Left cardiac atrium (tissue), 4 donors: ENCODE measurements at places on chromosomes 16 and 17. TPM values are rescaled to one million over a fixed set of nuclear protein-coding genes. Genes with fewer than 3 reads are reported as not detected.

- DNase-seq = no peak
Observed at GRCh38 chr16:85659336-85659735, 29.4 kb downstream of the GINS2 start.

DNA sequence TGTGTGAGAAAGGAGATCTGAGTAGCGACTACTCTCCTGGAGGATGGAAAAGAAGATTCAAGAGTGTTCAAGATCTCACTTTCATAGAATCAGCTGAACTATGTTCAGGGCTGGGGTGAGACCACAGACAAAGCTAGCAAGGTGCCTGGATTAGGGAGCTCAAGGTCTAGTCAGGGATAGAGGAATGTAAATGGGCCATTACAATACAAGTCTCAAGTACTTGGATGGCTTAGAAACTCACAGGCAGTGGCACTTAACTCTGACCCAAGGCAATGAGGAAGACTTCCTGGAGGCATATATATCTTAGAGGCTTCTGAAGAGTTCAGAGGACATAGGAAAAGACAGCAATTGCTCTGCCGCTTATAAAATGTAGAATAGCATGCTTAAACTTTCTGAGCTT lies 184.9 kb upstream of the CDH11 start:
- DNase-seq = no peak

GRCh38 chr16:61879306-61879705 lies 156.9 kb downstream of the CDH8 start:
- DNase-seq = no peak

DNA sequence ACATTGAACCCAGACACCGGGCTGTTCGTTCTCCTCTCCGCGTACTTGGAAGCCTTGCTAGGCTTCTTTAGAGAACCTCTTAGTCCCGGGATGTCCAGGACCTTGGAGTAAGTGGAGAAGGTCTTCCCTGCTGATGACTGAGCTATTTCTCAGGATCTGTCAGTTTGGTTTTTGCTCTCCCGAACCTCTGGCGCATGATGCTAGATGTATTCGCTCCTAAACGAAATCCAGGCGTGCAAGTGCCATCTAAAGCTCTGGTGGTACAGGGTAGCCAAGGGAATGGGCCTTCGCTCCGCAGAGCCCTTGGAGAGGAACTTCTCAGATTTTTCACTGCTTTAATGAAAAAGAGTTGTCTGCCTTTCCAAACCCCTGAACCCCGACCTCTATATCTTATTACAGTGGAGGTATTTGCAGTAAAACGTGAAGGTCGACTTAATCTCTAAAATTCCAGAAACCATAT lies 547 bp downstream of the VMP1 start:
- no peak for DNase-seq

DNA sequence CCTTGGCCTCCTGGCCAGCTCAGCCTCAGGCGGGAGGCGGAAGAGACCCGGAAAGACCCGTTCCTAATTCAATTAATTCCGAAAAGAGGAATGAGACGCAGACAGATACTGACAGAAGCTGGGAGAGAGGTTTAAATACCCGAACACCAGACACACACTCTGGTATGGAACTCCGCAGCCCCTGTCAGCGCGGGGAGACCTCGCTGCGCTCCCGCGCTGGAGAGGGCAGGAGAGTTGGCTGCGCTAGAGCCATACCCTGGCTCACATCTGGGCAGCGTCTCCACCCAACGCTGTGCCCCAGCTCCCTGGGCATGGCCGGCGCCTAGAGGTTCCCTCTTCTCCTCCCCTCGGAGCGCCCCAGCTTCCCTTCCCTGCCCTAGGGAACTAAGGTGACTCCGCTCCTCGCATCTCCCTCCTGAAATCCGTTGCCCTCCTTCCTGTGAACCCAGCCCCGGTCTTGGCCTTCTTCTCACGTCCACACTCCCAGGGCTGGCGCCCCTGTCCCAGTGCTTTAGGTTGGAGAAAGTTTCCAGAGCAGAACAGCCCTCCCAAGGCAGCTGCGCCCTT lies 8.0 kb downstream of the NEUROD2 start:
- no peak for DNase-seq

- no peak for DNase-seq
Observed at GRCh38 chr16:67613808-67614207, 31.1 kb upstream of the CARMIL2 start.

DNA sequence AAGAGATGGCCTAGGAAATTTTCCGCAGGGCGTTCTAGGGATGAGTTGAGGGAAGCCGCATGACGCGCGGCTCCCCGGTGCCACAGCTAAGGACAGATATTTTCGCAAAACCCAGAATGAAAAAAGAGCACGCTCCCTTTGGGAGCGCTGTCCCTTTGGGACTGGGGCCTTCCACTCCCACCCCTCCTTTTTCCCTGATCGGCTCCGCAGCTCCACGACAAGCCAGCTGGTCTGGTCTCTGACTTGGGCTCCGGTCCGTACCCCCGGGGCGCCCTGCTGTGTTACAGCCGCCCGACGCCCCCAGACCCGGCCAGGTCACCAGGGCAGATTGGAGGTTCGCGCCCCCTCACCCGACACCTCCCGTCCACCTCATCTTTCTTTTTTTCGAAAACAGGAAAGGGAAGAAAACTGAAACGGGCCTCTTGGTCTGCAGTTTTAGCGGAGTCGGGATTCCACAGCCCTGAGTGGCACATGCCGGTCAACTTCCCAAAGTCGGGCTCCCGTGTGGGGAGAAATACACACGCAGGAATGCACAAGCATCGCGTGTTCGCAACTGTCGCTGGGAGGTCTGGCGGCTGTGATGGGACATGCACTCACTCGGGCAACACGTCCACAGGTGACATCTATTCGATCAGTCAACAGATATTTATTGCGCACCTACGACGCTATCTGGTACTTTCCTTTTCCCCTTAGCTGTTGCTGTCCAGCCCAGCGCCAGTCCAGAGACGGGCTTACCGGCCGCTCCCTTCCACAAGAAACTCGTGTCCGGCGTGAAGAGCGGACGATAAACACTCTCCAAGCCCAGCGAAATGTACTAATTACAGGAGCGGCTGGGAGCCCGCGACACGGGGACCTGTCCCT lies 3.9 kb upstream of the SOX9 start:
- no peak for DNase-seq

- peak; percentile 53 for DNase-seq
Observed at GRCh38 chr17:31318298-31318801, 3.1 kb downstream of the EVI2A start.

GRCh38 chr17:76968707-76969597 lies 100.7 kb downstream of the MGAT5B start:
- DNase-seq = no peak

- DNase-seq = no peak
Observed at GRCh38 chr17:74527756-74528155, 3.5 kb downstream of the CD300LB start.

- DNase-seq = no peak
Observed at GRCh38 chr17:79923974-79924638, 84.9 kb upstream of the CBX4 start.

- no peak for DNase-seq
Observed at GRCh38 chr16:73049511-73049910, 1.6 kb upstream of the ZFHX3 start.

GRCh38 chr16:67393788-67394154 lies 473 bp upstream of the TPPP3 start:
- DNase-seq = no peak

GRCh38 chr16:84220851-84221250 lies 19.0 kb downstream of the KCNG4 start:
- DNase-seq = no peak

- DNase-seq = no peak
Observed at GRCh38 chr17:60989379-60989778, 311.7 kb downstream of the BCAS3 start.

DNA sequence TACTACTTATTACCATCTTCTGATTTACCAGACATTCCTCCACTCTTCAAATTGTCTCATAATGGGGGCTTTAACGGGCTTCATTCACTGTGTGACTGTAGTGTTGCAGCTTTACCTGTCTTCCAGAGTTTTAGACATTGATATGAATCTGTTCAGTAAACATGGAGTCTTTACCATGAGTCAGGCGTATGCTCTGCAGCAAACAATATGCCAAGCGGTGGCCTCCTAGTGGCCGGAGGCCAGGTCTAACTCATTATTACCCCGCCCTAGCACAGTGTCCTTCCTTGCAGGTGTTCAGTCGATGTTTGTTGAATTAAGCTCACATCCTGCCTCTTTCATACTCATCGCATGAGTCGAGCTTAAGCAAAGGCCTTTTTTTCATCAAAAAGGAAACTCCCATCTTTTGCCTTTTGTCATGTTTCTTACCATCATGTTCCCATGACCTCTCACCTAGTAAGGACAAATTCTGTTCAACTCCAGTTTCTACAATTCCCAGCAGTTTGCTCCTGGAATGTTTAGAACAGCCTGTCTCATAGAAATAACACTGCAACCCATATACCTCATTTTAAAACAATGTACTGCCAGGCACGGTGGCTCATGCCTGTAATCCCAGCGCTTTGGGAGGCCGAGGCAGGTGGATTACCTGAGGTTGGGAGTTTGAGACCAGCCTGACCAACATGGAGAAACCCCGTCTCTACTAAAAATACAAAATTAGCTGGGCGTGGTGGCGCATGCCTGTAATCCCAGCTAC lies 39.4 kb downstream of the TUBD1 start:
- DNase-seq = no peak

DNA sequence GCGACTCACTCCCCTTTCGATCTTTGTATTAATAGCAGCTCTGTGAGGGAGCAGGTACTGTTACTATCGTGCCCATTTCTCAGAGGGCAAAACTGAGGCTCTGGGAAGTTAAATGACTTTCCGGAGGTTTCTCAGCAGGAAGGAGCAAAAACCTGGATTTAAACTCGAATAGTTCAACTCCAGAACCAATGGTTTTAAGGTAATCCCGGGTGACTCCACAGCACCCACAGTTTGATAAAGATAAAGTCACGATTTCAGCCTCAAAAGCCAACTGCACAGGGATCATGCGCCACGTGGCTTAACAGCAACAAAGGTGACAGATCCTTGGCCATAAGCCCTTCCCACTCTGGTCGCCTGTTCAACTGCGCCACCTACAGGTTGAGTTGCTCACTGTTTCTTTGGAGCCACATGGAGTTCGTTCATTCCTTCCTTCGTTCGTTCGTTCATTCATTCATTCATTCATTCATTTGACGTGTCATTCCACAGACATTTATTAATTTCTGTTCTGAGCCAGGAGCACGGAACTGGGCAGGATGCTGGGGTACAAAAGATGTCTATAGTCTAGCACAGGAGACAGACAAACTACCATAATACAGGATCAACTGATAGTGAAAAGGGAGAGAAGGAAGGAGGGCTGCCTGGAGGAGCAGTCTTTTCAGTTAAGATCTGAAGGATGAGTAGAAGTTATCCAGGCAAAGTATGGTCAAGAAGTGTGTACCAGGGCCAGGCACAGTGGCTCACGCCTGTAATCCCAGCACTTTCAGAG lies 134.8 kb downstream of the HS3ST2 start:
- peak; percentile 75 for DNase-seq

DNA sequence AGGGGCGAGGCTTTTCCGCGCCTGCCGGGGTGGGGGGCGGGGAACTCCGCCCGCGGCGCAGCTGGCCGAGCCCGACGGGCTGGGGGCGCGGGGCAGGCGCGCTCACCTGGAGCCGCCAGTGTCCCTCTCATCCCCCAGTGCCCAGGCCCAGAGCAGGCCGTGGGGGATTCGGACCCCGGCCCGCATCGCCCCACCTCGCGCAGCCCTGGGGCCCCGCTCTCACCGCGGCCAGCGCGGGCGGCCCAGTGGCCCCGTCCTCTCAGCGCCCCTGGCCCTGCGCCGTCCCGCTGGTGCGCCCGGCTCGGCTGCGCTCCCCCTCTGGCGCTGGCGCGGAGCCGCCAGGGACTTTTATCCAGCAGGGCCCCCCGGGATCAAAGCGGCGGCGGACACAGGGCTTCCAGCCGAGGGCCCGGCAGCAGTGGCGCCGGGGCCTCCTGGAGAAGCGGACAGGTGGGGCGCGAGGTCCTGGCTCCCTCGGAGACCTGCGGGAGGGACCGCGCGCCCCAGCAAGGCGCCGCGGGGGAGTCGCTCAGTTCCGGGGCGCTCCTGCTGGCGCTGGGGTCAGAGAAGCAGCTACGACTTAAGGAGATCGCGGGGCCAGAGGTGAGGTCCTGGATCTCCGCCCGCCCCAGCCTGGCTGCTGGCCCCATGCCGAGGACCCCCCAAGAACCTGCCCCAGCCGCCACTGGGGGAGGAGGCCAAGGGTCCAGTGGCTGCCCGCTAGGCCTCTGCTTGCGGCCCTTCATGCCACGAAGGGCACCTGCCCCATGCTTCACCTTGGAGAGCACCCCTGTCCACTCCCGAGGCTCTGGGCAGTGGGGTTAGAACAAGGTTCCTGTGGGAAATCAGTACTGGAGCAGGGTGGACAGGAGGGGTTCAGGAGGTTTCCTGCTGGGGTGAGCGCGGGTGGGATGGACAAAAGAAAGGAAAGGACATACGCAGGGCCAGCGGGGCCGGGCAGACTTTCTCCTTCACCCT lies 823 bp upstream of the NOTUM start:
- DNase-seq = no peak

- DNase-seq = no peak
Observed at GRCh38 chr17:29420128-29420527, 30.0 kb downstream of the TAOK1 start.

DNA sequence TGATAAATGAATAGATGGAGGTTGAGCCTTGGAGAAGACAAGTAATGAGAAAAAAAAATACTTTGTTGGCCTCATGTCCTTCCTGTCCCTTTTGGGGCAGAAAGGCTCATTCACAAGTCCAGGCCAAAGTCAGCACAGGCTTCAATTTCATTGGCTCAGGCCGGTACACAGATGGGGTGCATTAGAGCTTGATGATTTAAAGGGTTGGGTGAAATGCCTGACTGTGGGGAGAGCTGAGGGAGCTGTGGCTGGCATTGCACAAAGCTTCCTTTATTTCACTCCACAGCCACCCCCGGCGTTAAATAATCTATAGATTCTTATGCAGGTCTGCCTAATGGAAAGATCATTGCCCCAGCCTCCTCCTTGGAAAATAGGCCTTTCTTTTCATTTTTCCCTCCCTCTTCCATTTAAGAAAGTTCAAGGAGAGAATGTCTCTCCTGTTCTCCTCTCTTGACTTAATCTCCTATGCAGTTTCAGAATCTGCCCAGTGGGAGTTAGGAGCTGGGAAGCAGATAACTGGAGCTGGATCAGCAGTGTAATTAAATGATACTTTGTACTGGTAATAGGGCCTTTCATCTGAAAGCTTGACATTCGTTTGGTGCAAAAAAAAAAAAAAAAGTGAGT lies 24.4 kb downstream of the YPEL2 start:
- DNase-seq = no peak

- DNase-seq = peak; percentile 81
Observed at GRCh38 chr17:61410141-61411010, 10.7 kb downstream of the TBX2 start.

Gene ZNF423
- total RNA-seq = 13.8 TPM

Gene BRICD5
- total RNA-seq = 5.9 TPM

Gene CARD14
- total RNA-seq = not detected

Gene KRTAP4-5
- total RNA-seq = not detected

Gene ABCC12
- total RNA-seq = not detected

Gene DHRS7C
- total RNA-seq = 82.3 TPM

Gene GJC1
- 38.5 TPM for total RNA-seq

Gene VAT1L
- total RNA-seq = 14.3 TPM

Gene NT5C3B
- total RNA-seq = 42.1 TPM

Gene ATP2A1
- total RNA-seq = 0.37 TPM

Gene RRAD
- 325 TPM for total RNA-seq

Gene CYGB
- total RNA-seq = 45.7 TPM

Gene RNF43
- 4.7 TPM for total RNA-seq

Gene SLC52A1
- total RNA-seq = 0.10 TPM
